ENCODE measurements at places on chromosomes 16 and 17.

DNA sequence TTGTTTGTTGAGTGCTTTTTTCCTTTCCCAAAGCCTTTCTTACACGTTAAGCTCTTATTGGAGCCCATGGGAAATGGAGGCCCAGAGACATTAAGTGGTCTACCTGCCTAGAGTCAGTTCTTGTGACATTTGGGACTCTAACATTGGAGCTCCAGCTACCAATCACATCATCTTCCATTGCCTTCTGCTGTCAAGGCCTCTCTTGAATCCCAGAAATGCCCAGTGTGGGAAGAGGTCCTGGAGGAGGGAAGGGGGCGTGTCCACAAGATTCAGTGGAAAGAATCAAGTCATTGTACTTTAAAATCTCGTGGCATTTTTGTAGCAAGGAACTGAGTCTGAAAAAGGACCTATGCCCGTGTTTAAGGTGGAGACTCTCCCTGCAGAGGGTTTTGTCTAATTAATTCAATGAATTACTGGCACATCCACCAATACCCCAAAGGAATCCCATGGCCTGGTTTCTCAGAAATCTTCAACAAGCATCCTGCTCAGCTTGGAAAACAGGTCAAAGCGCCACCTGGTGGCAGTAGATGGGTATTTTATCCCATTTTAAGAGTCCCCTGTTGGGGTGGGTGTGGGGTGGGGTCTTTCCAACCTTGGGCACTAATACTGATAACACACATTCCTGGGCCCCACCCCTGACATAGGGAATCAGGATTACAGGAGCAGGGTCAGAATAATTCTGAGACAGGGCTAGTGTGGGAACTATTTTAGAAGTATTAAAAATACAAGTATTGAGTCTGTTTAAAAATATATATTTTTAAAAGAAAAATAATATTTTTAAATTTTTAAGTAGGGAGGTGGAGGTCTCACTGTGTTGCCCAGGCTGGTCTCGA is 24.6 kb downstream of the GPT2 start:
- no peak for DNase-seq

DNA sequence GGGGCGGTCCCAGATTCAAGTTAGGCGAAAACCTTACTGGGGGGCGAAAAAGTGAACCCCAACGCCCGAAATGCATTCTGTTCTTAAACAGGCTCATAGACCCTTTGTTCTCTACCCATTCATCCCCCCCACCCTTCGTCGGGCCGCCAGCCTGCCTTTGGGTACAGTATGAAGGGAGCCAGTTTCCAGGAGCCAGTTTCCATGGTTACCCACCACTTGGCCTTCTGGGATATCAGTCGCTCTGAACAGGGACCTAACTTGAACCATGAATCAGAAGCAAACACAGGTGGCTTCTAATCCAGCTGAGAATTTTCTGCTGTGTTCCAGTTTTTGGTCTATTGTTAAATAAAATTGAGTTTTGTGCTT is 532 bp downstream of the DHX40 start:
- no peak for DNase-seq

DNA sequence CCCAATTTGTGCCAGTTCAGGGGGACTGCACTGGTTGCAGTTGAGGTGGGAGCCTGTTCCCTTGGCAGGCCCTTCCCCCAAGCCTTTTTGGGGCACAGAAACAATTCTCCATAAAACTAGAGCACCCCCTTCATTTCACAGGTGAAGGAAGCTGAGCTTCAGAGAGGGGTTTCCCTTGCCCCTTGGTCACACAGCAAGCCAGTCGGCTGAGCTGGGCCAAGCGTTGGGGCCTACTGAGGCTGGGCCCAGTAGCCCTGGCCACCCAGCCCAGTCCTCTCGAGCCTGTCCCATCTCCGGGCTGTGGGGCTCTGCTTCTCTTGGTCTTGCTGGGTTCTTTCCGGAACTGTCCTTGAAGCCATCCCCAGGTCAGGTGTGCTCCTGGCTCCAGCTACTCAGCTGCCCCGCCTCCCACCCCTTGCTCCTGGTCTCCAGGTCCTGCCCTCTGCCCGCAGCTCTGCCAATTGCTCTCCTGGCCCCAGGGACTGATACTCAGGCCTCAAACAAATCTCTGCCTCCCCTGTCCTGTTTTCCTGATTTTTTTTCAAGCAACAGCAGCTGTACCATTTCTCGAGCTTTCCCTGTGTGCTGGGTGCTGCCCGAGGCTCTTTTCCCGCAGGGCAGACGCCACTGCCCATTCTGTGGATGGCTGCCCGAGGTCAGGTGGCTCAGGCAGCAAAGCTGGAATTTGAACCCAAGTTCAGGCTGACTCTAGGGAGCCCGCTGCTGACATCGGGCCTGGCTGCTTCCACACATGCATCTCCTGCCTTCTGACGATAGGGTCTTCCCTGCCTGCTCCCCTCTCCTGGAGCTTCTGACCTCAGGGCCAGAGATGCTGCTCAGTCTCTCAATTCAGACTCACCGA is 87.4 kb upstream of the NKD1 start:
- no peak for DNase-seq

- DNase-seq, result no peak
Measured at GRCh38 chr16:68338326-68339119, 27.7 kb downstream of the PRMT7 start.

GRCh38 chr16:66352304-66352703 is 14.2 kb upstream of the CDH5 start:
- DNase-seq, result no peak

DNA sequence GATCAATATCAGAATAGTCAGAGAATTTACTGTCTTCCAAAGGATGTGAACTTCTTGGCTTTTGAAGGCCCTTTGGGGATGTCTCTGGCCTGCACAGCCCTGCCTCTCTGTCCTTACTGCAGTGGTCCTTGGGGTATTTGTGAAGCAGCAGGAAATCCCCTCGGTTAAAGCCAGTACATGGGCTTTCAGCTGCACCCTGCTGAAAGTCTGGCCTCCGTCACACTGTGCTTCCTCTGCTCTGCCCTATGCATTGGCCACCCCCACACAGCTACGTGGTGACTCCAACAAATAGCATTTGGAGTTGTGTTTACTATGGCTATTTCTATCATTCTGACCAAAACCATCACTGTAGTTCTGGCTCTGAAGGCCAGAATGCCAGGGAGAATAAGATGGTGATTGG is 21.2 kb downstream of the SYCE1L start:
- DNase-seq, result no peak

GRCh38 chr17:47834756-47835155 is 3.3 kb downstream of the LRRC46 start:
- DNase-seq, result no peak

DNA sequence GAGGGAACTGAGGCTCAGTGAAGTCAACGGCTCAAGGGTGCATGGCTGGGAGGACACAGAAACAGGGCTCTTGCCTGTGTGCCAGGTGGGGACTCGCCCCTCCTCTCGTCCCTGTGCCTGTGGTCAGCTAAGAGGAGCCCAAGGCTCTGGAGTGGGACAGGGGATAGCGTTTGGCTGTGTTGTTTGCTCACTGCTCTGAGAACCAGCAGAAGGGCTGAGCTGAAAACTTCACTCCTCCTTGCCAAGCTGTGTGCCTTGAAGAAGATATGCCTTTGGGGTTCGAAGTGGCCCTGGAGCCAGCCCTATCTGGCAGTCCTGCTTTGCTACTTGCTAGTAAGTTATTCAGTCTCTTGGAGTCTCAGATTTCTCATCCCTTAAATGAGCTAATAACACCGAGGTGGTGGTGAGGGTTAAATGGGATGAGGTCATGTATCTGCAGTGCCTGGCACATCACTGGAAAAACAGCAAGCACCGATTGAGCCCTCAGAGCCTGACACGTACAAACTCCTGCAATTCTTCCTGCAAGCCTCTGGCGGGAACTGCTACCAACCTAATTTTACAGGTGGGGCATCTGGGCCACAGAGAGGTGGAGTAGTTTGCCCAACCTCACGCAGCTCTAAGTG is 17.7 kb downstream of the FOXL1 start:
- DNase-seq, result no peak

GRCh38 chr16:79876332-79876730 is 275.8 kb upstream of the MAF start:
- no peak for DNase-seq

- no peak for DNase-seq
Measured at GRCh38 chr17:45172541-45173286, 11.0 kb downstream of the HEXIM2 start.

DNA sequence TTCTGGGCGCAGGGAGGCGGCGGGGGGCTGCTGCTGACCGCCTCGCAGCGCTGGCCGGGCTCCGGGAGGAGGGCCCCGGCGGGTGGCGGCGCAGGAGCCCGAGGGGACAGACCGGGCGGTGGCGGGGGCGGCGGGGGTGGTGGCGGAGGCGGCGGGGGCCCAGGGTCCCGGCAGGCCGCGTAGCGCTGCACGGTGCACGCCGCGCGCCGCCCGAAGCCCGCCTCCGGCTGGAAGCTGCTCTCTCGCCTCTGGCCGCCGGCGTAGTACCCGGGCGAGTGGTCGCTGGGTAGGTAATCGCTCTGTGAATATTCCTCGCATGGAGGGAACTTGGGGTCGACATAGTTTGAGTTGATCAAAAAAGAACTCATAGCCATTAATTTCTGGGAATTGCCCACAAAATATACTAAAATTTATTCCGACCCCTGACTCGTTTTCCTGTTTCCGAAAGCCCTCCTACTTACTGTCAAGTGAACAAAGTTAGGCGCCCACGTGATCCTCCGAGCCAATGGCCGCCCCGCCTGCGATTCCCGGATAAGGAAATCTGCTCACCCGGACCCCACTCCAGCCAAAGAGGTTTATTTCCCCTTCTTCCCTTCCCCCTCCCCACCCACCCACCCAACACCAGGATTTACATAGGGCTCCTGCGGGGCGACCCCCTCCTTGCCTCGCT is at the start of gene HOXB4:
Gene HOXB4 (minus strand): TSS at position 405 of the 670 bp plus-strand sequence. CDS start 31 bp downstream, at position 374.
- DNase-seq, result no peak

GRCh38 chr16:56451753-56452689 is 667 bp downstream of the OGFOD1 start:
- no peak for DNase-seq

- no peak for DNase-seq
Measured at GRCh38 chr17:47982645-47983390, 11.9 kb downstream of the CDK5RAP3 start.

GRCh38 chr17:5139458-5139732 is 23.6 kb downstream of the USP6 start:
- no peak for DNase-seq

- no peak for DNase-seq
Measured at GRCh38 chr17:17411692-17412091, 65.1 kb upstream of the MED9 start.

GRCh38 chr17:72861811-72862210 is 230.7 kb downstream of the SLC39A11 start:
- DNase-seq, result no peak

DNA sequence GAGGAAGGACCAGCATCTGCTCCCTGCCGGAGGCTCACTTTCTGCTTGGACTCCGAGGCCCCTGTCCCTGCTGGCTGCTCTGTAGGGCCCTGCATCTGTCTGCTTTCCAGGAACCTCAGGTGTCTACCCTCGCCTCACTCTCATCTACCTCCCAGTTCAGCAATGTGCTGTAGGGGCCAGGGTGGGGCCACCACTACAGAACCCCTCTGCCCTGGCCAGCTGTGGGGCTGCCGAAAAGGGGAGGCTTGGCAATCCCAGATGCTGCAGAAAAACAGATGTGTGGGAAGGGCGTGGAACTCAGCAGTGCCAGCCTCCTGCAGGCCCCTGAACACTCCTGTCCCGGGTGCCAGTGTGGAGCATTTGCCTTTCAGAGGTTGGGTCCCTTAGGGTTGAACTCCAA is 80.1 kb upstream of the ZNF469 start:
- no peak for DNase-seq

- DNase-seq, result no peak
Measured at GRCh38 chr17:31585280-31585630, 193.8 kb downstream of the RAB11FIP4 start.

DNA sequence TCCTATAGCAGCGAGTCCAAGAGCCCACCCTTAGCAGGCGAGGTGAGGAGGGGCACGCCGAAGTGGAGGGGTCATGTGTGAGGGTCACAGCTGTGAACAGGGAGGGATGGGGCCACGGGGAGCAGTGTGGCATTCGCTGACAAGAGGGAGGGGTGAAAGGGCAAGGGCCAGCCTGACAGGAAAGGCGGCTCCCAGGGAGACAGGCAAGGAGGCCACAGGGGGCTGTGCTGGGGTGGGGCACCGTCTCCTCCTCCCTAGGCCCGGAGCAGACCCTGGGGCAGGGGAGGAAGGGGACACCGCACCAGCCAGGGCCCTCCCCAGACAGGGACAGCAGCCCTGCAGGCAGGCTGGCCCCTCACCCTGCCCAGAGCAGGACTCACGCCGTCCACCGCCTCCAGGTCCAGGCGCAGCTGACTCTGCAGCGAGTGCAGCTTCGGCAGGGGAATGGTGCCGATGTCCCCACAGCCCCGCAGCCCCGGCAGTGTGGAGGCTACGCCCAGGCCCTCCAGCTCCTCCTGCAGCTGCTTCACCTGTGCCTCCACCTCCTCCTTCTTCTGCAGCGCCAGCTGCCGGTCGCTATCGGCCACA is 15.1 kb downstream of the GNPTG start:
- no peak for DNase-seq

GRCh38 chr16:29148131-29148691 is 163.4 kb downstream of the LAT start:
- no peak for DNase-seq

DNA sequence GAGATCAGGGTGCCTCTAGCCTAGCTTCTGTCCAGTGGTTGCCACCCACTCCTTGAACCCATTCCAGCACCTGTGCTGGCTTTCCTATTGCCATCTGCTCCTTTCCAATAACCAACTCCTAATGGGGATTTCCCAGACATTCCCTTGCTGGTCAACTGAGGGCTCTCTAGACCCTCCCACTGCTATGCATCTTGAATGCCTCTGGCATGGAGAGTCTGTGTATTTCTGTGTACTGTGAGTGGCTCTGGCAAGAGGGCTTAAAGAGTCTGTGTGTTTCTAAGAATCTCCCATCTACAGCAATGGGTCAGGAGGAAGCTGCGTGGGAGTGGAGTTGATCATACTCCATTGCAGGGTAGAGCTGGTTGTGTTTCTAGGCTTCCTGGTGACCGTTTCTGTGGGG is 11.0 kb upstream of the EPN3 start:
- no peak for DNase-seq

GRCh38 chr16:69564845-69565670 is 708 bp upstream of the NFAT5 start:
- no peak for DNase-seq

DNA sequence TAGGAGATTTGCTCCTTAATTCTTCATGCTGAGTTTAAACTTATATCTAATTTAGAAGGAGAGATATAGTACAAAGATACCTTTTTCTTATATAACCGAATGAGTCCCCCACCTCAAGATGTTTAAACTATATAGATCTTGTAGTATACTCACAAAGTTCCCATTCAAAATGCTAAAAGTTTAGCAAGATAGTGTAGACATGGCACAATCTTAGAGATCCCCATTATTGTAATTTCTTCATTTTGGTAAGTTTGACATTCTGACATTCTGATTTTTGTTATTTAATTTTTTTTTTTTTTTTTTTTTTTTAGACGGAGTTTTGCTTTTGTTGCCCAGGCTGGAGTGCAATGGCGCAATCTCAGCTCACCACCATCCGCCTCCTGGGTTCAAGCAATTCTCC is 22.8 kb downstream of the SNTB2 start:
- no peak for DNase-seq

GRCh38 chr17:2418572-2418971 is 17.7 kb upstream of the MNT start:
- DNase-seq, result no peak
